ENCODE measurements at places on chromosomes 5 and 9. TPM values are rescaled to one million over a fixed set of nuclear protein-coding genes. Genes with fewer than 3 reads are reported as not detected.
A peak's percentile ranks its signal among the peaks of the same experiment; 100 is the strongest.

Gene MRRF
- total RNA-seq: 38.8 TPM

DNA sequence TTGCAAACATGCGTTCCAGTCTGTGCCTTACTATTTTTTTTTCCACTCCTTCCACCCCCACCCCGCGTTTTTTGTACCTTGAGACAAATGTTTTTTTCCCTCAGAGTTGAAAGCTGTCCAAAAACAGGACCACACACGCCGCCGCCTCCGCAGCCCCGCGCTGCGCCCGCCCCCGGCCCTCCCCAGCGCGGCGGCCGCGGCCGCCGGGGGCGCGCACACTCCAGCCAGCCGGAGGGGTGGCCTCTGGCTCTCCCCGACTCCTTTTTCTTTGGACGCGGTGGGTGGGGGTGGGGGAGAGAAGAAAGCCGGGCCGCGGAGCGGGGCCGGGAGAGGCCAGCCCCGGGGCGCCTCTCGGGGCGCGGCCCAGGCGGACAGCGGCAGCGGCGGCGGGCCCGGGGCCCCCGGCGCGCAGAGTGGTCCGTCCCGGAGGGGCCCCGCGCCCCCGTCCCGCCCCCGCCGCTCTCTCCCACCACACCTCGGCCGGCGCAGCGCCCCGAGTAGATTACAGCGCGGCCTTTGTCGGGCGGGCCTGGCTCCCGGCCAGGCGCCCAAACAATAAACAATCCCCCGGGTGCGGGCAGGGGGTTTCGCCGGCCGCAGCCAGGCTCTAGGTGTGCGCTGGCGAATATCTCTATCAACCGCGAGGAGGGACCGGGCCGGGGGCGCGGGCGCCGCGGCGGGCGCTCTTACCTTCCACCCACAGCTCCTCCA, 10.9 kb downstream of the PTCH1 start:
- DNase-seq: peak; percentile 66

Gene PCDHGA12
- 2.1 TPM for total RNA-seq

GRCh38 chr5:139051392-139051791, 146.8 kb downstream of the SIL1 start:
- no peak for DNase-seq

Gene MYORG
- 9.7 TPM for total RNA-seq

All from WTC11 (cell line).